ENCODE measurements at places on chromosomes 7 and 10.

GRCh38 chr7:45685619-45686240 lies 111.6 kb downstream of the ADCY1 start:
- no peak for DNase-seq

DNA sequence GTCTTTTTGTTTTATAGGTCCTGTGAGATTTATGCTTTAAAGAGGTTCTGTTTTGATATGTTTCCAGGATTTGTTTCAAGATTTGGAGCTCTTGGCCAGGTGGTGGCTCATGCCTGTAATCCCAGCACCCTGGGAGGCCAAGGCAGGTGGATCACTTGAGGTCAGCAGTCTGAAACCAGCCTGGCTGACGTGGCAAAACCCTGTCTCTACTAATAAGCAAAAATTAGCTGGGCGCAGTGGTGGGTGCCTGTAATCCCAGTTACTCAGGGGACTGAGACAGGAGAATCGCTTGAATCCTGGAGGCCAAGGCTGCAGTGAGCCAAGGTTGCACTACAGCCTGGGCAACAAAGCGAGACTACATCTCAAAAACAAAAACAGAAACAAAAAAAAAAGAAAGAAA lies 8.3 kb upstream of the HYAL4 start:
- no peak for DNase-seq

- no peak for DNase-seq
Observed at GRCh38 chr10:118901380-118901779, 128.1 kb upstream of the NANOS1 start.

GRCh38 chr7:155147172-155147571 lies 77.0 kb downstream of the HTR5A start:
- no peak for DNase-seq

DNA sequence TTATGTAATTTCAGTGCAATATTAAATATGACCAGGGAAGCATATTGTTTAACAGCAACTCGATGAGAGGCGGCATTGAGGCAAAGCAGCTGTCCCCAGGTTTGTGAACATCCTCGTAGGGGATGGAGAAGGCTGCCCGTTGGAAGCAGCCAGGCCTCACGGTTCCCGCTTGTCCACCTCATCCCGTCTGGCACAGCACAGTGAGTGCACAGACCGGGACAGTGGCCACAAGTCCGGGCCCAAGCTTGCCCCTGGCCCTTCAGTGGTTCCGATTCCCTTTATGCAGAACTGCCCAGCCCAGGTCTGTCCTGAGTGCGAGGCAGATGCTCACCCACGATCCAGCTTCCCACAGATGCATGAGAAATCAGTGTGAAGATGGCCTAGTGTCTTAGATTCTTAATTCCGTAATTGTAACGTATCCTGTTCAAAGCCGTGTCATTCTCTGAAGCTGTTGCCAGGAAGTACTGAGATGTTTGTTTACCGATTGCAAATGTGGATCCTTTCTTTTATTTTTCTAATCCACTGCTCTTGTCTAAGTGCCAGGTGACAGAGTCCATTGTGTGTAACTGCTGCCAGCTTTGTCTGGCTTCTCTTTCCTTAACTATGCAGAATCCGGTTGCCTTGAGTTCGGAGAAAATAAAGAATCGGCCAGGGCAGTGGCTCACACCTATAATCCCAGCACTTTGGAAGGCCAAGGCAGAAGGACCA lies 35.5 kb downstream of the PFKP start:
- DNase-seq = no peak

- DNase-seq = no peak
Observed at GRCh38 chr10:118033905-118034304, 12.8 kb downstream of the RAB11FIP2 start.

DNA sequence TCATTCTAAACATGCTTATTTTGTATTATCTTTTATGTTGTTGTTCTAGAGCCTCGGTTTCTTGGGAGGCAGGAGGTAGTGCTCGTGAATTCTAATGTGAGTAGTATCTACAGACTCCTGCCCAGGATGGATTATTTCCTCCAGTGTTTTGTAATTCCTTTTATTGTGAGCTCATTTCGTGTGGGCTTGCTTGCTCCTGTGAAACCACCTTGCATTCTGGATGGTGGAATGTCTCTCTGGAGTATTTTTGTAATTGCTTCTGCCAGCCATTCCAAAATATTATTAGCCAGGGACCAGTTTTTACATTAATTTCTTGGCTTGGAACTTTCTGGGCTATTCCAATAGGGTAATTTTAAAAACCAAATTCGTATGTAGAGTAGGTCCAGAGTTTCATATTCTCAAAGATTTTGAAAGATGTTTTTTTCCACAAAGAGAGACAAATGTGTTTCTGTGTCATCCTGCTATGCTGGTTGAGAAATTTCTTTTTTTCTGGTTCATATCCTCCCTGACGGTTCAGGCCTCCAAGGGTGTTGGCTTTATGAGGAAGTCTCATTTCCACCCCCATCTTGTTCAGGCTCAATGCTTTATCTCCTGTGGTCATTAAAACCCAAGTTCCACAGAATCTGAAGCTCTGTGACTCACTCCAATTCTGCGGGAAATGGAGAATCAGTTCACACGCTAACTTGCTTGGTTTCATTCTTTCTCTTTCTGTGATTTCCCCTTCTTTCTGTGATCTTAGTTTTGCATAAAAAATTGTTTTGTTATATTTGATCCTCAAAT lies 41.7 kb upstream of the CALD1 start:
- peak; percentile 8 for DNase-seq

GRCh38 chr7:78223598-78223997 lies 425.0 kb downstream of the PHTF2 start:
- DNase-seq = no peak

GRCh38 chr10:112859793-112860192 lies 90.3 kb upstream of the TCF7L2 start:
- DNase-seq = no peak

DNA sequence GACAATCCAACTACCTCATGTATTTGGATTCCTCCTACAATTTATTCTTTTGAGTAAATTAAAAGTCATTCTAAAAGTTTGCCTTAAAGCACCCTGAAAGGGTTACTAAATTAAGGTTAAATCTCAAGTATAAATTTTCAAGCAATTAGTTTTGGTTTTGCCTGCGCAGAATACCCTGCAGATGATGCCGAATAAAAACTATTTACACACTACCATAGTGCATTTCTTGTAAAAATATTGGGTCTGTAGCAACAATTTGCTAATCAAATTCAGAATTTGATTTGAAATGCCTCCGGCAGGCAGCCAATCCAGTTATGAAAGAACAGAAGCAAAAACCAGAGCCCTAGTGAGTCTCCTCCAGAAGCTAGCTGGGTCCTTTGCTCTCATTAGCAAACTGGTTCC lies 122.2 kb downstream of the TWIST1 start:
- DNase-seq = no peak

GRCh38 chr7:72292794-72293193 lies 119.3 kb downstream of the CALN1 start:
- no peak for DNase-seq

- DNase-seq = no peak
Observed at GRCh38 chr7:36475381-36475780, 85.7 kb downstream of the ANLN start.

DNA sequence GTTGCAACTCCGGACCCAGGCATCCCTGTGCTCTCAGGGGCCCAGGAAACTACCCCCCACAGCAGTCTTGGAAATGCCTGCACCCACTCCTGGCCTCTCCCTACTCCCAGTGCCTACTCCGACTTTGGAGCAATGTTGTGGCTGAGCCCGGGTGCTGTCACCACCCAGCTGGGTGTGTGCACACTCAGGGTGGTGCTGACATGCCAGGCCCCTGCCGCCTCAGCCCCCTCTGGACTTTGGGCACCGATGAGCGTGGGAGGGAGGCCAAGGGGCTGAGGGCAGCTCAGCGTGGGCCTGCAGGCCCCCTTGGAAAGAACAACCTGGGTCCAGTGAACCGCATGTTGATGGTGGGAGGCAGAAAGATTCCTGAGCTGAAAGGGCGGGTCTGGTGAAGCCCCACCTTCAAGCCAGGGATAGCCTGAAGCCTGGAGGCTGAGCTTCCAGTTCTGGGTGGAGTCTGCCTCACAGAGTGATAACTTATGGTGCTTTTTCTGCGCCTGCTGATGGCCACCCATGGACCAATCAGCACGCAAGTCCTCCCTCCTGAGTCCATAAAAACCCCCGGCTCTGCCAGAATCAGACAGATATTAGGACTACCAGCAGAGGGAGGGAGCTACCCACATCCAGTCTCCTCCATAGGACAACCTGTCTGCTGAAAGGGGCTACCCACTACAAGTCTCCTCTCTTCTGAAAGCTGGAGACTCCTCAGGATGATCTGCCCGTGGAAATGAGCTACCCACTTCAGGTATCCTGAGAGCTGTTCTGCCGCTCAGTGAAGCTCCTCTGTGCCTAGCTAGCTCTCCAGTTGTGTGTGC lies 380.4 kb upstream of the SORCS1 start:
- no peak for DNase-seq

DNA sequence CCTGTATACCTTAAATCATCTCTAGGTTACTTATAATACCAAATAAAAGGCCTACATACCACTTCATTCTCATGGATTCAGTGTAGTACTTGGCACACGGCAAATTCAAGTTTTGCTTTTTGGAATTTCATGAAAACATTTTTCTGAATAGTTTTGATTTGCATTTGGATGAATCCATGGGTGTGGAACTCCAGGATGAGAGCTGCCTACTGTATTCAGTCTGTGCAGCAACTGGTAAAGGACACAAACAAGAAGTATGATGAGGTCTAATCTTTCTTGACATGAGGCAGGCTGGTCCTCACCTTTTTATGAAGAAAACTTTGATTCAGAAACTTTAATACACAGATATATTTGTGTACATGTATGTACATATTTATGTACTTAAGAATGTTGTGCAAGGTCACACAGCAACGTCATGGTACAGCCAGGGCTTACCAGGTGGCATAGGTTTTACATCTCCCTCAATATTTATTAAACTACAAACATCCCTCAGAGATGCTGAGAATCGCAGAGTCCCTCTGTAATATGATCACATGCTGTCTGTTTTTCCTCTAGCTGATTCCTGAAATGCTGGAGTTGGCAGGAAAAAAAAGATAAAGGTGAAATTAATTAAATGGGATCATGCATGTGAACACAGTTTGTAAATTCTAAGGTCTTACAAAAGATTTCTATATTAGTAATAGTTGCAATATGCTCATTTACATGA lies 239.6 kb downstream of the PRKG1 start:
- no peak for DNase-seq

GRCh38 chr10:57799625-57800024 lies 468.1 kb downstream of the IPMK start:
- DNase-seq = no peak

DNA sequence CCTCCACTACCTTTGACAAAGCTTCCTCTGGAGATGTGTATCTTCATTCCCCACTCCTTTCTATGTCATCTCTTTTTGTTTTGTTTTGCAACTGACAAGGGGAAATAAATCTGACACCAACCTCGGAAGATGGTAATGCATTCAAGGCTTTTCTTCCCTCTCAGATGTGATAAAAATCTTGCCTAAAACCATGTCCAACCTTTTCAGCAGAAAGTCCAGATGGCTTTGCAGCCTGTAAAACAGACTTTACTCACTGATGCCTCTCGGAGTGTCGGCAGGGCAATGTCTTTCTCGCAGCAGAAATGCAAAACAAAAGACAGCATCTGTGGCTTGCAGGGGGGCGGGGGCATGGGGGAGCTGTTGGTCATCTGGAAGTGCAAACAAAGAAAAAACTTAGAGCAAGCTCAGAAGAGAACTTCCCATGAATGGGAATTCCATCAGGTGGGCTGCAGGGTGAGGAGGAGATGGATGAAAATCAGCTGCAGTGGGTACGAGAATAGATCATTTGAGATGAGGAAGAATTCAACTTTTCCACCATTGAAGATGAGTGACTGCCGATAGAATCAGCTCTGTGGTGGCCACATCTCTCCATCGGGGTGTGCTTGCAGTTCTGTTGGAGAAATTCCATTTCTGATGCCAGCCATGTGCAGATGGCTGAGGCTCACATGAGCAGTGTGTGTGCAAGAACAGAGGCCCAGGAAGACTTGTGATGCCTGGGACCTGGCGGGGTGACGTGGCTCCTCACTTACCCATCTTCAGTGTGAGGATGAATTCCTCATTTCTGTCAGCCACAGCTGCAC lies 237.7 kb downstream of the WDR37 start:
- DNase-seq = no peak

DNA sequence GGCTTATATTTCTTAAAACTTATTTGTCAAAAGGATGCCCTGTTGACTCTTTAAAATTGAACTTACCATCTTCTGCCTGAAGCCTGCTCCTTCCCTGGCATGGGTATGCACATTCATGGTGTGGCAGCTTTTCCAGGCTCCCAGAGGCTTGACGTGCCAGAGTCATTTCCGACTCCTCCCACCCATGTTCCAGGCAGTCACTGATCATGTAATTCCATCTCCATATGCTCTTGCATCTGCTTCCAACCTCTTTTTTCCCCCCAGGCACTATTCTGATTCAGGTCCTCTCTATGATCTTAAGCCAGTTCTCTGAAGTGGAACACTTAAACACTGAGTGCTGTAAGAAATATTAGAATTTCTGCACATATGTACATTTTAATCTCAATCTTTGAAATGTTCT lies 82.2 kb downstream of the CFAP58 start:
- no peak for DNase-seq

DNA sequence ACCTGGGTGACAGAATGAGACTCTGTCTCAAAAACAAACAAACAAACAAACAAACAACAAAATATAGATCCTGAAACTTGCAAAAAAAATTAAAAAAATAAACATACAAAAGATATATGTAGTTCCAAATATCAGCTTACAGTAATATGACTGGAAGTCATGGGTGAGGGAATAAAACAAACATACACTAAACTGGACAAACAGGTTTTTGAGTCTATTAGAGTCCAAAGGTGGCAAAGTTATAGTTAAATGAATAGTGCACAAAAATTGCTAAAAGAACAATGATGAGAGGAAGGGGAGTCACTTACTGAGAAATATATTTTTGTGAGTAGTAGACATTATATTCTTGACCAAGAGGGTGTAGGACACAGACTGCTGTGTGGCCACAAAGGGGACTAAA lies 16.7 kb upstream of the RSBN1L start:
- no peak for DNase-seq
